Choroid plexus epithelial cell (primary cell): ENCODE measurements at places on chromosomes 16 and 17.
A peak's percentile ranks its signal among the peaks of the same experiment; 100 is the strongest.

DNA sequence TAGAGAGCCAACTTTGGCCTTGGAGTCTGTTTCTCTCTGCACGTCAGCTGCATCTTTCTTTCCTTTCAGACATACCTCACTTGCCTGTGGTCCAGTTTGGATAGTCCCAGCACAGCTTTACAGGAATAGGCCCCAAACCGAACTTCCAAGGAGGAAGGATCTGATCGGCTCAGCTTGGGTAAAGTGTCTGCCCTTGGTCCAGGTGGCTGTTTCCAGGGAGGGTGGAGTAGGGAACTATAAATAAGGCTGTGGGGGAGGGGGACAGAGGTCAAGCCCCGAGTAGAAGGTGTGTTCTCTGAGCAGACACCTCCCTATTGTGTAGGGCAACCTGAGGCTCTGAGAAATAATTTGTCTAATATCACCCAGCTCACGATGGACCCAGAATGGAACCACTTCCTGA, 29.2 kb upstream of the NKD1 start:
- DNase-seq: no peak

DNA sequence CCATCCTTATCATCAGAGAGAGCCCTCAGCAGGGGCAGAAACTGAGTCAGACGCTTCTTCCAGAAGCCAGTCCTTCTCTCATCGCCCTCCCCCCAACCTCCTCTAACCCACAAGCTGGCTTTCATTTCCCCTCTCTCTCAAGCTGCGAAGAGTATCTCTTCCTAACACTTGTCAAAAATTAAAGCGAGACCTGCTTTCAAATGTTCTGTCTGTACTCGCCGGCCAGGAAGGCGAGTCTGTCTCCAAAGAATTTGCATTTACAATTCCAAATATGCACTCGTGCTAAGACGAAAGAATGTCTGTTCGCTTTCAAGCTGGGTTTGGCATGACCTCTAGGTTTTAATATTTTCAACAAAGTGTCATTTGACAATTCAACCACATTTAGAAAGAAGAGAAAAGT, 140.4 kb downstream of the RGS9 start:
- DNase-seq: peak; percentile 72

GRCh38 chr17:12990041-12990808, 27.6 kb downstream of the ELAC2 start:
- DNase-seq: no peak

DNA sequence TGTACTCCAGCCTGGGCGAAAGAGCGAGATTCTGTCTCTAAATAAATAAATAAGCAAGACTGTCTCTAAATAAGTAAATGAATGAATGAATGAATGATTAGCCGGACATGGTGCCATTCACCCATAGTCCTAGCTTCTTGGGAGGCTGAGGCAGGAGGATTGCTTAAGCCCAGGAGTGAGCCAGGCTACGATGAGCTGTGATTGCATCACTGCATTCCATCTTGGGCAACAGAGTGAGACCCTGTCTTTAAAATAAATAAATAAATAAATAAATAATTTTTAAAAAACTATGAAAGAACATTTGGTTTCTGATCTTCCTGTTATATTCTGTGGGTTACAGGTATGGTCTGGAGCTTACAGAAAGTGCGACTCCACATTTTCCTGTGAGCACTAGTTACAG, 65.0 kb downstream of the C17orf58 start:
- DNase-seq: peak; percentile 27

- no peak for DNase-seq
These were observed 5.7 kb upstream of the KRT13 start for GRCh38 chr17:41511116-41511515.

GRCh38 chr16:22262460-22262859, 34.7 kb upstream of the POLR3E start:
- DNase-seq: peak; percentile 28
